Suppressor macrophage treated with lipopolysaccharide for 1 hour (primary cell): ENCODE measurements at places on chromosomes 16 and 17.

GRCh38 chr16:23374721-23375510, 72.8 kb downstream of the SCNN1B start:
- no peak for DNase-seq

DNA sequence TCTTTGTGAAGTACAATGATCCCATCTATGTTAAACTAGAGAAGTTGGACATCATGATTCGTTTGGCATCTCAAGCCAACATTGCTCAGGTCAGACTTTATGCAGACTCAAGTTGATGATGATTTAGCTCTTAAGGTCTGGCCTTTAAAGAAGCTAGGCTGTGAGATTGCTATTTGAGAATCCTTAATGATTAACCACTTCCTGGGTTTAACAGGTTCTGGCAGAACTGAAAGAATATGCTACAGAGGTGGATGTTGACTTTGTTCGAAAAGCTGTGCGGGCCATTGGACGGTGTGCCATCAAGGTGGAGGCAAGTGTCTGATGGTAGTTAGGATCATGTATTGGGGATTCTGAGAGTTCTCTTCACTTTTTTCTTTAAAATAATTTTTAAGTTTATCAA, 40.3 kb downstream of the AP2B1 start:
- DNase-seq: no peak

DNA sequence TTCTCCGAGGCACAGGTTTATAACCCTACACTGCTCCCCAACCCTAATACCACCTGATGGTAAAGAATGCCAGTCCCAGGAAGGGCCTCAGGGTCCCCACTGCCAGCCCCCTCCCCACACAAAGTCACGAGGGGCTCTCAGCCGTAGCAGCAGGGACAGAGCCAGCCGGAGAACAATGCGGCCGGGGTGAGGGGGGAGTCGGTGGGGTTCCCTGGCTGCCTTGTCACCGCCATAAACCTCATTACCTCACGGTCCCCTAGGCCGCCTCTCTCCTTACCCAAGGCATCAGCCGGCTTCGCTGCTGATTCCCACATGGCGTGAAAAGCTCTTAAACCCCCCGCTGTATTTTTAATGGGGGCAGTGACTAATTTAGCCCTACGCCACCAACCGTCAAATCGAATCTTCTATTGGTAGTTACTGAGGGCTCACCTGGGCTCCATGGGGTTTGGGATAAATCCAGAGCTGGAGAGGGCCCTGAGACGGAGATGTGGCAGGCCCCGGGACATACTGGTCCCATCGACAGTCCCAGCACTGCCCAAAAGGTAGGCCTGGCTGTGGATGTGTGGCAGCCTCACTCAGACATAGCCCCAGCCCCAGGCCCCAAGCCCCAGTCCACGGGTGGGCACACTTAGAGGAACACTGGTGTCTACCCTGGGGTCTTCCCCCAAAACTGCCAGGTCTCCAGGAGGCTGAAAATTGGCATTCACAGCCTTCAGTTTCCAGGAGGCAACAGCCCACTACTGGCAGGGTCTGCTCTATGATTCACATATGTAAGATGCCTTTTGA, 115.3 kb downstream of the C16orf78 start:
- DNase-seq: no peak

- no peak for DNase-seq
These were observed 1.2 kb downstream of the LLGL2 start for GRCh38 chr17:75526555-75527270.

- DNase-seq: no peak
These were observed 46.1 kb downstream of the TBX4 start for GRCh38 chr17:61498042-61498994.

GRCh38 chr17:66373944-66374817, 71.8 kb downstream of the PRKCA start:
- no peak for DNase-seq

GRCh38 chr17:35094902-35095301, 24.8 kb downstream of the RAD51D start:
- DNase-seq: peak; percentile 58

DNA sequence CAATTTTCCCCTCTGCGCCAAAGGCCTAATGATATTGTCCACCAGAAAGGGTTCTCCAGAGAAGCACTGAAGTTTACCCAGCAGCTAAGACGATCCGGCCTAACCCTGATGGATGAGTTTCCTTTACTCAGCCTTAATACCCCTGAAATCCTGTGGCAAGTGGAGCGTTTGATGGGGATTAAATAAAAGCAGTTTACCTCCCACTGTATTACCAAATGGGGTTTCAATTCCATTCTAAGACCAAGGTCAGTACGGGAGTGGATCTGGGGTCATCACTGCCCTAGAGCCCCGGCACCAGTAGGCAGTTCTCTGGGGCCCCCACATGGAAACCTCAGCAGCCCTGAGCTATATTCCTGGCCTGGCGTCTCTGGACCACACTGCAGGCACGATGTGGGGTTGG, 97.1 kb upstream of the NOL11 start:
- no peak for DNase-seq

GRCh38 chr17:43839670-43840108, 6.7 kb upstream of the MPP3 start:
- DNase-seq: no peak

GRCh38 chr16:48082516-48082915, 73.3 kb downstream of the ABCC12 start:
- no peak for DNase-seq

DNA sequence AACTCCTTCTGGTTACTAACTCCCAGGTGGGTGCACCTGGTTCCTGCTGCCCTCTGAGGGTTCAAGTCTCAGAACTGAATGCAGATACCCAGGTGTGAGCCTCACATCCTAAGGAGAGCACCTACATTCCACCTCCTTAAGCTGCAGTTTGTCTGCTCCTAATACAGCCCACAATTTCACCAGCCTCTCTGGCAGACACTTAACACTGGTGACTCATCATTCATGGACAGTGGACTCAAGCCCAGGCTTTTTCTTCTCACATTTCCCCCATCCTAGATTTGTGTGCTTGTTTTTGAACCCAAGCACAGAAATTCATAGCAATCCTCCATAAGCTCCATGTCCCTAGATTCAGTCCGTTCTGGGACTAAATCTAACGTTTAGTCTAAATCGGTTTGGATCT, 7.0 kb upstream of the MAF start:
- DNase-seq: peak; percentile 29

- DNase-seq: no peak
These were observed 16.0 kb downstream of the MRC2 start for GRCh38 chr17:62643496-62643895.

- peak; percentile 97 for DNase-seq
These were observed at the start of gene SEC14L5 for GRCh38 chr16:4957720-4958509. TSS of gene SEC14L5 (plus strand) at chr16:4958330. CDS start at chr16:4959324, 994 bp downstream.

GRCh38 chr16:85504242-85504641, 108.9 kb upstream of the GSE1 start:
- no peak for DNase-seq

- no peak for DNase-seq
These were observed 81.9 kb downstream of the KCNJ18 start for GRCh38 chr17:21774263-21774662.

- no peak for DNase-seq
These were observed 3.9 kb downstream of the RAB40C start for GRCh38 chr16:593807-594206.

DNA sequence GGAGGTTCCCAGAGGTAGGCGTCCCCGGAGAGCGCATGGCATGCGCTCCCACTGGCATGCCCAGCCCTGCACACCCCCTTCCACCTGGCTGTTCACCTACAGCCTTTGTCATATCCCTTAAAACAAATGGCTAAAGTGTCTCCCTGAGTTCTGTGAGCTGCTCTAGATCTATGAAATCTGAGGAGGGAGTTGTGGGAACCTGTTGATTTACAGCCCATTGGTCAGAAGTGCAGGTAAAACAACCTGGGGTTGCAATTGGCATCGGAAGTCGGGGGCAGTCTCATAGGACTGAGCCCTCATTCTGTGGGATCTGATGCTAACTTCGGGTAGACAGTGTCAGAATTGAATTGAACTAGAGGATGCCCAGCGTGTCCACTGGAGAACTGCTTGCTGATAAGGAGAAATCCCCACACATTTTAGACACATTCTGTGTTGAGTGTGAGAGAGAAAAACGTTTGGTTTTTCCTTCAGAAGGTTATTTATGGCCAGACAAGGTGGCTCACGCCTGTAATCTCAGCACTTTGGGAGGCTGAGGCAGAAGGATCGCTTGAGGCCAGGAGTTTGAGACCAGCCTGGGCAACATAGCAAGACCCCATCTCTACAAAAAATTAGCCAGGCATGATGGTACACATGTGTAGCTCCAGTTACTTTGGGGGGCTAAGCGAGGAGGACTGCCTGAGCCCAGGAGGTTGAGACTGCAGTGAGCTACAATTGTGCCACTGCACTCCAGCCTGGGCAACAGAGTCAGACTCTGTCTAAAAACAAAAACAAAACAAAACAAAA, 22.1 kb upstream of the GSG1L start:
- DNase-seq: no peak

GRCh38 chr17:77160091-77160874, 19.5 kb downstream of the SEC14L1 start:
- no peak for DNase-seq

GRCh38 chr16:85926370-85926769, 27.4 kb downstream of the IRF8 start:
- no peak for DNase-seq

GRCh38 chr17:17420082-17420481, 56.7 kb upstream of the MED9 start:
- DNase-seq: no peak

GRCh38 chr16:74623839-74624235, 16.9 kb upstream of the GLG1 start:
- DNase-seq: no peak

DNA sequence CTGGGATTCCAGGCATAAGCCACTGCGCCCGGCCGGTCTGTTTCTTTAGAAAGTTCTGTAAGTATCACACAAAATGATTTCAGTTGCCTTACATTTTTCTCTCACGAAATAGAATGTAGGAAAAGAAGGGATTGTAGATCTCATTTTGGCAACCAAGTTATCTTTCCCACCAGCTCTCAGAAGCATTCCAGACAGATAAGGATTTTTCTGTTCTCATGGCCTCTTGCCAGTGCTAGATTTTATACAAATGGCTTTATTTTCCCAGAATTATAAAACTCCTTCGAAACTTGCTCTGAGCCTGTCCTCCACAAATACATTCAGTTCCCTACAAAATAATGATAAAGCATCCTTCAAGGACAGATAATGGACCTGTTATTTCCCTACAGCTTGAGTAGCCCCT, 46.9 kb downstream of the LCMT1 start:
- DNase-seq: no peak

- no peak for DNase-seq
These were observed 116.5 kb upstream of the GOT2 start for GRCh38 chr16:58850678-58851020.

- no peak for DNase-seq
These were observed 6.9 kb downstream of the SLC12A4 start for GRCh38 chr16:67961551-67961957.

- no peak for DNase-seq
These were observed 23.6 kb upstream of the HOXB9 start for GRCh38 chr17:48649741-48650140.

DNA sequence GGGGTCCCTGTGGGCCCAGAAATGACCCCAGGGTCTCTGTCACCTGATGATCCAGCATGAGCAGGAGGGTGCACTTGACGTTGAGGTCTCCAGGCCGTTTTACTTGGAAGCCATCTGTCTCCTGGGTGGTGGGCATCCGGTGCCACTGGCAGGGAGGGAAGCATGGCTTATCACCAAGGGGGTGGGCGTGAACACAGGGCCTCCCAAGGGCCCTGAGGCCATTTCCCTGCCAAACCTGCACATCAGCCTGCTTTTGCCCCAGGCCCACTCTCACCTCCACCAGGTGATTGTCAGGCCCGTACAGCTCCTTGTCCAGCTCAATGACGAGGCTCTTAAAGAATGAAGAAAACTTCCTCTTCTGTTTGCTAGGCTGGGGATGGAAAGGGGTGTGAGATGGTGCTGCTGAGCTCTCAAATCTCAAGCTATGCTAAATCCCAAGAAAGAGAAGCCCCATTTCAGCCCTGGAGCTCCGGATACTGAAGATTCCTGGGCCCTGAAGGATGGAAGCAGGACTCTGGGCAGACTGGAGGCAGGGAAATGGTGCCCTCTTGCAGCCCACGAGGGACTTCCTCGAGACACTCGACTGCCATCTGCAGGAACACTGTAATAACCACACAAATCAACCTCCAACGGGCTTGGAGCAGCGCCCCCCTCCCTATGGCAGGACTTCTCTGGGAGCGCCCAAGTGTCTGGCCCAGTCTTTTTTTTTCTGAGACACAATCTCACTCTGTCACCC, 7.1 kb upstream of the FTSJ3 start:
- peak; percentile 83 for DNase-seq

GRCh38 chr17:56034197-56034635, 119.1 kb upstream of the ANKFN1 start:
- DNase-seq: no peak

GRCh38 chr17:48545022-48545375, at the start of gene HOXB2:
TSS of gene HOXB2 (minus strand) at chr17:48545109. CDS start at chr17:48544911, 198 bp downstream.
- DNase-seq: no peak

DNA sequence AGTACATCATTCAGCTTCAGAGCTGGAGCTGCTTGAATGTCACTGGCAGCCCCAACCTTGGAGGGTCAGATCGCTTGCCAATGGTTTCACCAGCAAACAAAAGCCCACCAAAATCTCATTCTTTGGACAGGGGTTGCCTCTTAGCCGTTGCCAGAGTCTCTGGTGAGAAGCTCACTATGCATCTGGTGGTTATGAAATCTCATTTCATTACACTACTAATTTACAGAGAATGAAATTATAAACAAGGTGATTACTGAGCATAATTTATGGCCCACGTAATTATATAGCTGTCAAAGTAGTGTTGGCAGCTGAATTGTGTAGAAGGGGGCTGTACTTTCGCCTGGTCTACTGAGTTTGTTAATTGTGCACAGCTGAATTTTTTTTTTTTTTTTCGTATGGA, 688.9 kb upstream of the KIF2B start:
- no peak for DNase-seq
